ENCODE measurements at places on chromosomes 6 and 20. TPM values are rescaled to one million over a fixed set of nuclear protein-coding genes. Genes with fewer than 3 reads are reported as not detected.

The SNAP91 gene
- total RNA-seq = 0.87 TPM

The IRAK1BP1 gene
- total RNA-seq = 3.2 TPM

The TTPAL gene
- total RNA-seq = 4.4 TPM

The NHLRC1 gene
- 0.43 TPM for total RNA-seq

The SLC13A3 gene
- total RNA-seq = under 0.01 TPM

The TGM3 gene
- not detected for total RNA-seq

The TAP2 gene
- total RNA-seq = 34.9 TPM

The CASS4 gene
- 0.22 TPM for total RNA-seq

The STMND1 gene
- not detected for total RNA-seq

The MYB gene
- not detected for total RNA-seq

The CTCFL gene
- total RNA-seq = not detected
